ENCODE measurements at places on chromosomes 5 and 9.

DNA sequence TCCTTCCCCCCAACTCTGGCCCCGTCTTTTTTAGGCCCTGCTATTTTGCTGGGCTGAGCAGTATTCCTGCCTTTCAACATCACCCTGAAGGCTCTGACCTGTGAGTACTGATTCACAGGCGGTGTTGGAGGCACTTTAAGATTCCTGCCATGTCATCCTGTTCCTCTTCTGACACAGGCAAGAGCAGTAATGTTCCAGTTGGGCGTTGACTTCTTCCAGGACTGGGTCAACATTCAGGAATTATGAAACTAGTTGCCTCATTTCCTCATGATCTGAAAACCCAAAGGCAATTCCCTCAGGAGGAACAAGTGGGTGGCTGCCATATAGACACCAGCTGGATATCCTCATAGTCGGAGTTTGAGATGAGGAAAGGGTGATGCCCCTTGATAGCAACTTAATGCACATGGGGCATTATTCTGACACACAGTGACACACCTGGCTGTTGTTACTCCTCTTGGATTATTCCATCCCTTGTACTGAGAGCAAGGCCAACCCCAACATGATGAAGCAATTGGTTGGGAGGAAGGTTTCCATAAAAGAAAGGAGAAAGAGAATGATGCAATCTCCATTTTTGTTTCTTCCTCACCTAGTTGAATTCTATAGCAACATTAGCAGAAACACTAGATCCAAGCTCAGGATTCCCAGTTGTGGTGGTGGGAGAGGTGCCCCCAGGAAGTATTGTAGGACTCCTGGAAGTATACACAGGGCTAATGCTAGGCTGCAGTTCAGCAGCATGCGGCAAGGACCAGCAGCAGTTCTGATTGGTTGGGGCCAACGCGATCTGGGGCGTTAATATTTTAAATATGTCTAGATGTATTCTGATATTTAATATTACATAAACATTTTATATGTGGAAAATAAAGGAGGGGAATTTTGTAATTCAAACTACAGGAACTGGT lies 19.6 kb upstream of the GLRX start:
- DNase-seq: no peak

DNA sequence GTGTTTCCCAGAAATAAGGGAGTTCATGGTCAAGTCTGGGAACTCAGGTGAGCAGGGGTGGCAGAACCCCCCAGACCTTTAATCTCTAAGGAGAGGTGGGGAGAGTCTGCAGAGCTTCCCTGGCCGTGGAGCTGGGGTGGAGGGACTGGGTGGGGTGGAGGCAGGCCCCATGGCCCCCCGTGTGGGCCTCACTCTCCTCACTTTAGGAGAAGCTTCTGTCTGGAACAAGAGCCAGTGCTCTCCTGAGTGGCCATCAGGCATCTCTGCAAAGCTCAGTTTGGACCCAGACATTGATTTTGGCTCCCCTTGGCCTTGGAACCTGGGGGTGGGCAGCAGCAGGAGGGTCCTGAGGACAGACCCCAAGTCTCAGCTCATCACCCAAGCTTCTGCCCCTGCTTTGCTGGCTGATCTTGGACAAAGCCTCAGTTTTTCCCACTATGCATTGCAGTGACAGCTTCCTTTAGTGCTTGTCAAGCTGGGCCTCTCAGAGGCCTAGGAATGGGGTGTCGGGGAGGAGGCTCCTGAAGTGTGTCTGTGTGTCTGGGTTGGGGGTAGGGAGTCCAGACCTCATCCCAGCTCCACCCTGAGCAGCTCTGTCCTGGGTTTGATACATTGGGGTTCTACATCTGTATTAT lies 3.5 kb upstream of the GBGT1 start:
- no peak for DNase-seq

DNA sequence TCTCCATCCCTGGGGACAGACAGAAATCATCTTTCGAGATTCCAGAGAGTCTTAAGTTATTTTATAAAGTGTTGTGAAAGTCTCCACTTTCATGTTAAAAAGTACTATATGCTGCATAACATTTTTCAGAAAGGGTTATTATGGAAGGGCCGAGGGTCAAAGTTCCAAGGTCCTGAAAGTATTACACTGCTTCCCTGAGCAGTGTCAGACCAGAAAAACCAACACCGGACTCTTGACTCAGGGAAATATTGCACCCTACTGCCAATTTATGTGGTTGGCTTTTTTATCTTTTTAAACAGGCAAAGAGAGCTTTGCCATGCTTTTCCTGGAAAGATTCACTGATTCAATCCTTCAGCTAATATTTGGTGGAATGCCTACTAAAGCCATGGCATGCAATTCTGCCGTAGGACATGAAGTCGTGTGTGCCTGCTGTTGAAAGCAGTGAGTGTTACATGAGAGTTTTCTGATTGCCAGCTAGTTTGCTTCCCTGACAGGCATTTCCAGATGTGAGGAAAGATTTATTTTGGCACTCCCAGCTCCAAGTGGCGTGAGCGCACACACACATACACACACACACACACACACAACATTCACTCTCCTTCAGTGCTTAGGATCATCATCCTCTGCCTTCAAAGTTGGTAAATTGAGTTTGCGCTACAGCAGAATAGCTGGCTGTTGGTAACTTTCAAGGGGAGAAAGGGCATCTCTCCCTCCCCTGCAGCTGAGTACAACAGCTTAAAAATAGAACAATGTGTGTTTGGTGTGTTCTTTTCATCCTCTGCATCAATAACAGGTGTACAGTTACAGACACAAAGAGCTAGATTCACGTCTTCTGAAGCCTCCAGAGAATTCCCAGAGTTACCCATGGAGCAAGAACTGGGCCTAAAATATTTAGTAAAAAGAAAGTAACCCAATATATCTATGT lies 45.6 kb downstream of the SLC1A3 start:
- no peak for DNase-seq

- no peak for DNase-seq
These were observed 584 bp upstream of the ARID3C start for GRCh38 chr9:34629491-34629808.

DNA sequence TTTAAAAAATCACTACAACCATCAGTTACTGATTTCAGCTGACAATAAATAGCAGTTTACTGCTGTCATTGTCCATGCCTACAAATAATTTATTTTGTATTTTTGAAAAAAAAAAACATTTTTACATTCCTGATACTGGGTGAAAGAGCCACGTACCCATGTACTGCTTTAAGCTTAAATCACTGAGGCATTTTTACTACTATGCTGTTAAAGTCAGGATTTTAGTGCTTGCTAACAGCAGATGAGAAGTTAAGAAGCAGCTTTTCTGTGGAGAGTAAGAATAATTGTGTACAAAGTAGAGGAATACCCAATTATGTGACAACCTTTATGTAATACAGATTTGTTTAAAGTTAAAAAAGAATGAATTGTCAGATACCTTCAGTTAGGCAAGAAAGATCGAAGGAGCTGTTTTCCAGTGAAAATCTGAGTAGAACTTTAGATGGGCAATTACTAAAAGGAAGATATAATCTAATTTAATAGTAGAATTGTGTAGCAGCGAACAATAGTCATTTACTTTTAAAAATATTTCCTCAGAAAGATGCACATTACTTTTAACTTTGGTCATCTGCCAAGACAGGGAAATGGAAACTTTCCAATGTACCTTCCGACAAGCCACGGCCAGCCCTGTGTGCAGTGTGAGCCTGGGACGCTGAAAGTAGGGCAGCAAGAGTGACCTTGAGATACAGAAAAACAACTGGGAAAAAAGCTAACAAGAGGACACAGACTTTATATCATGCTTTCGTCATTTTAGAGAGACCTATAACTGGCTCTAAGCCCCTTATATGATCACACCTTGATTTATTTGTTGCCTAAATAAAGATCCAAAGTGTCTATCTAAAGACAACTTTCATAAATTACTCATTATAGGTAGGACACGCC lies 39.9 kb downstream of the RHOBTB3 start:
- DNase-seq: no peak

DNA sequence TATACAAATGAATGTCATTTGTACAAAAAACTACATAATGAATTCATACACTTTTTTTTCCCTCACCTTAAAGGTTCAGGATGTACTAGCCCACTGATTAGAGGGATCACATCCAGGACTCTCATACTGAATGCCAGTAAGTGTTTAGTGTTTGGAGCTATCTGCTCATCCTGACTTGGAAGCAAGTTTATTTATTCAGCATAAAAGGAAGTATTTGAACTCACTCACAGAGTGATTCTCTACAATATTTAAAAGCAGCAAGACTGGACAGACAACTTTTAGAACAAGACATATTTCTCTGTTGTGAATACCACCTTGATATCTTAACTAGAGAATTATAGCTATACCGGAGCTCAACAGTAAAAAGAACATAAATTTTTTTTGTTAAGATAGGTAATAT lies 14.8 kb upstream of the IQGAP2 start:
- no peak for DNase-seq

GRCh38 chr5:136260656-136261055 lies 67.7 kb upstream of the SMIM32 start:
- DNase-seq: no peak

- DNase-seq: no peak
These were observed 2.8 kb downstream of the TXNDC8 start for GRCh38 chr9:110334871-110335270.

- peak; percentile 0 for DNase-seq
These were observed 26.3 kb downstream of the SPZ1 start for GRCh38 chr5:80346055-80346454.

DNA sequence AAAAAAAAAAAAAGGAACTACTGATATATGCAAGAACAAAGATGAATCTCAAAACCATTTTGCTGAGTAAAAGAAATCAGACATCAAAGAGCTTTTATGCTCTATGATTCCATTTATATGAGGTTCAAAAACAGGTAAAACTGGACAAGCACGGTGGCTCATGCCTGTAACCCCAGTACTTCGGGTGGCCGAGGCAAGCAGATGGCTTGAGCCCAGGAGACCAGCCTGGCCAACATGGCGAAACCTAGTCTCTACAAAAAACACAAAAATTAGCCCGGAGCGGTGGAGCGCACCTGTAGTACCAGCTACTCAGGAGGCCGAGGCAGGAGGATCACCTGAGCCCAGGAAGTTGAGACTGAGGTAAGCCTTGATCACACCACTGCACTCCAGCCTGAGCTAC lies 7.8 kb downstream of the PTBP3 start:
- no peak for DNase-seq

GRCh38 chr5:115297031-115297430 lies 577 bp upstream of the CCDC112 start:
- no peak for DNase-seq

- DNase-seq: no peak
These were observed 76.5 kb upstream of the HSPA9 start for GRCh38 chr5:138651767-138652117.

- DNase-seq: no peak
These were observed 81.2 kb upstream of the MIER3 start for GRCh38 chr5:57033103-57033502.

All from stimulated activated naive CD4-positive, alpha-beta T cell treated with Interleukin-2 at 50 U/mL for 16 hours (primary cell).